Stimulated activated CD4-positive, alpha-beta T cell treated with anti-CD3 and anti-CD28 coated beads, Interleukin-12 subunit alpha, Interleukin-12 subunit beta, amount 100 ng/mL, for 4 hours (primary cell): ENCODE measurements at places on chromosomes 12 and 14.

GRCh38 chr14:33493266-33493665 is 457.6 kb downstream of the EGLN3 start:
- DNase-seq = no peak

GRCh38 chr14:75648066-75648838 is 12.4 kb downstream of the ERG28 start:
- DNase-seq = no peak

DNA sequence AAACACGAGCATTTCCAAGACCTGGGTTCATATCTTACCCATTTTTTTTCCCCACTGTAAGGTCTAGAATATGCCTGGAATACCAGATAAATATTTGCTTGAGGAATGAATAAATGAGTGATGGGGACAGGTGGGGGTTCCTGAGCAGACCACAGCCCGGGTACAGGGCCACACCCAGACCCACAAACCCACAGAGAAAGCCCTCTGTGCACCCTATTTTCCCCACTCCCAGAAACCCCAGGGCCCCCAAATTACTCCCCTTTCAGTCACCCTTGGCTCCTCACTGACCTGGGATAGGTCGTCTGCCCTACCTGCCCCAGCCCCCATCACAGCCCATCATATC is 66.5 kb upstream of the DDX11 start:
- DNase-seq = no peak

- DNase-seq = no peak
Observed at GRCh38 chr12:810671-811415, 58.5 kb downstream of the WNK1 start.

DNA sequence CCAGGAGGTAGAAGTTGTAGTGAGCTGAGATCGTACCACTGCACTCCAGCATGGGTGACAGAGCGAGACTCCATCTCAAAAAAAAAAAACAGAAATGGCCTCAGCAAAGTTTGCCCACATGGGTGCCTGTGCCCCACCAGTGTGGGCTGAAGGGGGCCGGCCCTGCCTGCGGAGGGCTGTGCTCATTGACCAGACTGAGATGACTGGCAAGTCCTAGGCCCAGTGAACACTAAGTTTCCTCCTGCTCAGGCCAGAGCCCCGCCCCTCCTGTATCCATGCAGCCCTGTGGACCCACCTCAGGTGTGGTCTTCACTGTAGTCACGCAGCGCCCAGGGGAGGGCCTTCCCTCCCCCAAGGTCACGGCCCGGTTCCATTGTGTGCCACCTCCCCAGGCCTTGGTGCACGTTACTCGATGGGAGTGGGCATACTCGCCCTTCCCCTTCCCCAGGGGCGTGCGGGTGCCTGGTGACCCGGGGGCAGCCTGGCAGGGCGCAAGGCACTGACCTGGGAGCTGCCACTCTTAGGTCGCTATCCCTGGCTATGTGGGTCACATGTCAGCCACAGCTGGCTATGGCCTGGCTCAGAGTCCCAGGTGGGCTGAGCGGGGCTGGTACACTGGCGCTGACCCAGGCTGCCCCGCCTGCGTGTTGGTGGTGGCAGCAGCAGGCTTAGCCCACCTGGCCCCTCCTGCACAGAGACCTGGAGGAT is 16.1 kb downstream of the INF2 start:
- no peak for DNase-seq

- DNase-seq = no peak
Observed at GRCh38 chr12:125406131-125406530, 340.9 kb downstream of the AACS start.

DNA sequence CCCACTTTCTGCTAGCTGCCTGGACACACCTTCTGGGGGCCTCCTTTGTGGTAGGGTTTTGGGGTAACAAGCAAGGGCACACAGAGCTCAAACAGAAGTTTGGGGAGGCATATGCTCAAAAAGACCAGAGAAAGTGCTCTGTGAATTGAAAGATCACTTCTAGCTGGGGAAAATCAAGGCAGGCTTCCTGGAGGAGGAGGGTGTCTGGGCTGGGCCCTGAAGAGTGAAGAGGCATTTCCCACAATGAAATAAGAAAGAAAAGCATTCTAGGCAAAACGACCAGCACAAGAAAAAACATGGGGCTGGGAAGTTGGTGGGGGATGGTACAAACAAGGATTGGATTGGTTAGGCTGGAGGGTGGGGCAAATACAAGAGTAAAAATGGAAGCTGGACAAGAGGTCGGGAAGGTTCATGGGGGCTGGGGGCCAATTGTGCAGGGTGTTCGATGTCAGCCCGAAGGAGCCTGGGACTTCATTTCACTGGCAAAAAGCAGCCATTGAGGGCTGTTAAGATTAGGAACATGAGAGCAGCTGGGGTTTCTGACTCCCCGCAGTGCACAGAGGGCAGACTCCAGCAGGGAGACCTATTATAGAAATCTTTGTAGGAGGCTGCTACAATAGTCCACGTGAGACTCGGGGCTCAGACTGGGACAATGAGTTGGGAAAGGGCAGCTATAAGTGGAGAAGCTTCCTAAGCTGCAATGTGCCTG is 51.5 kb upstream of the CMKLR1 start:
- no peak for DNase-seq

DNA sequence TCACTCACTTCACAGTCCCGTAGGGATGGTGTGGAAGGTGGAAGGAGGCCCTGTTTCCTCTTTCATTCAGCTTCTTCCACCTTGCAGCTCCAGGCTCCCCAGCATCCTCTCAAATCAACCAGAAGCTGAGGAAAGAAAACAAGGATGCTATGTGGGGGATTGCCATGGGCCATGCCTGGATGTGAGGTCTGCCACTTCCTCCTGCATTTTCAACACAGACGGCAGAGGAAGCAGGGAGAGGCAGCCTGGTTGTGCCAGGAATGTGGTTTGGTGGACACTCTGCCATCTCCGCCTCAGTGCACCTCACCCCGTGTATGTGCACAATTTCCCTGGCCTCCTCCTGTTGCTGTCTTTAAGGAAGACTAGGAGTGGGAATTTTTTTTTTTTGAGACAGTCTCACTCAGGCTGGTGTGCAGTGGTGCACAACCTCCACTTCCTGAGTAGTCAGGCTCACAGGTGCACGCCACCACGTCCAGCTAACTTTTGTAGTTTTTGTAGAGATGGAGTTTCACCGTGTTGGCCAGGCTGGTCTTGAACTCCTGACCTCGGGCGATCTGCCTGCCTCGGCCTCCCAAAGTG is 99.2 kb downstream of the SLC15A4 start:
- DNase-seq = no peak

- no peak for DNase-seq
Observed at GRCh38 chr12:67354322-67354721, 85.2 kb downstream of the CAND1 start.

GRCh38 chr12:94586589-94587259 is 63.6 kb downstream of the TMCC3 start:
- DNase-seq = no peak

GRCh38 chr14:52422650-52423356 is 108.7 kb downstream of the PTGER2 start:
- no peak for DNase-seq

GRCh38 chr12:121718653-121719239 is 6.2 kb downstream of the TMEM120B start:
- no peak for DNase-seq

- no peak for DNase-seq
Observed at GRCh38 chr14:102862154-102862773, 60.2 kb upstream of the AMN start.

GRCh38 chr14:90556666-90557450 is 160.0 kb downstream of the CALM1 start:
- DNase-seq = no peak

DNA sequence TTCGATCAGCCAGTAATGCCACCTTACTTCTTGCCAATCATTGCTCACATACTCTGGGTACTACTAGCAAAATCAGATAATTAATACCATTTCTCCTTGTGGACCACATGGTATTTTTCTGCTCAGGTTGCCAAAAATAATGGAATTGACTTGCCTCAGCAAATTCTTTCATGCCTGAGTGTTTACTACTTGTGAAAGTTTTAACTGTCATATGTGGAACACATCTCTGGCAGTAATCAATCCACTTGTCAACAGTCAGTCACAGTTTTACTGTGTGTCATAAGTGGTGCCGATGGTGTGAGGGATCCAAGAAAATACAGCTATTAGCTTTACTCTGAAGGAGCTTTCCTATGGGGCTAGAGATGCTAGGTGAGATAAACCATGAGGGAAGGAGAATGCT is 55.3 kb upstream of the ATF1 start:
- no peak for DNase-seq

DNA sequence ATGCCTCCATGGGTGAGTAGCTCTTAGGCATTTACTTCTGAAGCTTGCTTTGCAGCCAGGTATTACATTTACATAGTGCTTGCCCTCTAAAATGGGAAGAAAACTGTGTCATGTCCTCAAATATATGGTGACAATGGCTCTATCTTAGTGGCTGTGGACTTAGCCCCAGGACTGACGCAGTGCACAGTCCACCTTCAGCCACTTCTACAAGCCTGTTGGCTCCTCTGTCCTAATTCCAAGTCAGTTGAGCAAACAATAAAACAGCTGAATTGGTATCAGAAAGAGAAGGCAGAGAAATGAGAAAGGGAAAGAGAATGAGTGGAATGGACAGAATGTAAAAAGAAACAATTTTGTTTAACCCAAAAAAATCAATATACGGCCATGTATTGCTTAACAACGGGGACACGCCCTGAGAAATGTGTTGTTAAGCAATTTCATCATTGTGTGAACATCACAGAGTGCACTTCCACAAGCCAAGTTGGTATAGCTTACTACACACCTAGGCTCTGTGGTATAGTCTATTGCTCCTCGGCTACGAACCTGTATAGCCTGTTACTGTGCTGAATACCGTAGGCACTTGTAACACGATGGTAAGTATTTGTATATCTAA is 93.5 kb downstream of the GRIN2B start:
- no peak for DNase-seq
